ENCODE measurements at places on chromosomes 2 and 18.

DNA sequence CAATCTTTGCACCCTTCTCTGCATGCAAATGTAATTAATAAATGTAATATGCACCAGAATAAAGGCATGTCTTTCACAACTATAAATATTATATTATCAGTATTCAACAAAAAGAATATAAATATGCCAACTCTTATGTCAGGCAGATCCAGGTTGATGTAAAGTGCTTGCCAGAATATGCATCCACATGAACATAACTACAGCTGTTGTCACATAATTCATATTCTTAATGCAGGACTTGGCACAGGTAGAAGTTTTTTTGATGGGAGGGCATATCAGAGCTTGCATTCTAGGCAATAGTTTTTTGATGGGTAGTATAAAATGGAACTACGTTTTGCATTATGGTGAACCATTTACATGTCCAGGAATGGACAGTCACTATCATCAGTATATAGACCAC, 544.3 kb downstream of the ZNF804A start:
- no peak for DNase-seq

DNA sequence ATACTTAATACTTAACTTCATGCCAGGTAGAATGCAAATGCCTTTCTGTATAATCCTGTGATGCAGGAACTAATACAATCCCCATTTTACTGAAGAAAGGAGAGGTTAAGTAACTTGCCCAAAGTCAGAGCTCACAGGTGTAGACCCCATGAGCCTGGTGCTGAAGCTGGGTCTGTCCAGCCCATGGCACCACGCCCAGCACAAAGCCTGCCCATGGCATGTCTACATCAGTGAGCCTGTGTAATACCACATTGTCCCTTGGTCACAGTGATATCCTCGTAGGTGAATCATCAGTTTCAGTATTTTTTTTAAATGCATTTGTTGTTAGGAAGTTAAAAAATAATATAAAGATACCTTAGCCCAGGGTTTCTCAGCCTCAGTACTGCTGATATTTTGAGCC, 69.9 kb upstream of the MCFD2 start:
- no peak for DNase-seq

- no peak for DNase-seq
These were observed 295.9 kb upstream of the HDAC4 start for GRCh38 chr2:239696559-239697207.

GRCh38 chr2:68032702-68033101, 30.1 kb downstream of the C1D start:
- DNase-seq = no peak

GRCh38 chr2:112483831-112484230, 1.9 kb downstream of the TTL start:
- no peak for DNase-seq
